ENCODE measurements at places on chromosomes 7 and 10.

DNA sequence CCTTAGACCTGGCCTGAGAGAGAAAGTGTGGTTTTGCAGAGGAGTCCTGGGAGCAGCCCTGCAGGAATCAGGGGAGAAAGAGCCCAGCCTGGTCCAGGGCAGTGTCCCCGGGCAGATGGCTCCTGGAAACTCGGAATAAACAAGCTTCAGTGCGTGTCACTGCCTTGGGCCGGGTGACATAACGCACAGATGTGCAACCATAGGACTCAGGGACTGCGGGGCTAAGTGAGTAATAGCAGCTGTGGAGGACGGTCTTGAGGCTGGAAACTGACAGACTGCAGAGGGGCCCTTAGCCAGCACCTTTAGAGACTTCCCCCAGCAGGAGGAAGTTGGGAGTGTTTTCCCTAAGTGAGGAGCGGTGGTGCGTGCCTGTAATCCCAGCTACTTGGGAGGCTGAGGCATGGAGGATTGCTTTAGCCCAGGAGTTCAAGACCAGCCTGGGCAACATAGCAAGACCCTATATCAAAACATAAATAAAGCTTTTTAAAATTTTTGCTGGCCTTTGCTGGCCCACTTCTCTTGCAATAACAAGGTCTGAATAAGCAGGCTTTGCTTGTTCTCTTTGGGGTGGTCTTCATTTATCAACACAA, 5.3 kb upstream of the CLIP2 start:
- H3K27ac ChIP-seq, result no peak overlapping the region
- no peaks in the 10 kb centered on the region for H3K27me3 ChIP-seq
- no peaks in the 10 kb centered on the region for H3K36me3 ChIP-seq
- no peak overlapping the region for H3K4me3 ChIP-seq

DNA sequence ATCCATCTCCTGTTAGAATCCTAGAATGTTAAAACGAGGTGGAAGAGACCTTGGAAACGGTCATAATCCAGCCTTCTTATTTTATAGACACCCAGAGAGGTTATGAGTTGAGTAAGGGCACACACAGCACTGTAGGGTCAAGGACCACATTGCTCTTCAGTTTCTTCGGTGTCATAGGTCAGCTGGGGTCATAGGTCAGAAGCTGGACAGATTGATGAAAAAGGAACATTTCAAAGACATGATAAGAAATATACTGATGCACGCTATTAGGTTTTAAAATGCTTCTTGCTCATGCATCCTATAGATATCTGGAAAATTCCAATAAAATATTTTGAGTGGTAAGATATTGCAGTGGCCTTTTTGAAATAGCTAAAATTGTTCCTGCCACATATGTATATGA, 60.0 kb upstream of the BMS1 start:
- H3K27ac ChIP-seq, result no peak overlapping the region
- H3K4me3 ChIP-seq, result no peak overlapping the region
- H3K4me1 ChIP-seq, result no peaks in the 10 kb centered on the region
- DNase-seq, result no peak
- H3K36me3 ChIP-seq, result no peaks in the 10 kb centered on the region

GRCh38 chr10:119133949-119134348, 30.0 kb downstream of the DENND10 start:
- peaks cover 8% of the 10 kb centered on the region for H3K36me3 ChIP-seq
- DNase-seq, result no peak
- H3K27ac ChIP-seq, result no peak overlapping the region
- no peaks in the 10 kb centered on the region for H3K4me1 ChIP-seq
- H3K4me3 ChIP-seq, result no peak overlapping the region

GRCh38 chr10:47335906-47336305, 12.3 kb upstream of the RBP3 start:
- H3K4me3 ChIP-seq, result no peak overlapping the region
- H3K36me3 ChIP-seq, result no peaks in the 10 kb centered on the region
- no peak for DNase-seq
- no peaks in the 10 kb centered on the region for H3K27me3 ChIP-seq
- H3K4me1 ChIP-seq, result no peaks in the 10 kb centered on the region

DNA sequence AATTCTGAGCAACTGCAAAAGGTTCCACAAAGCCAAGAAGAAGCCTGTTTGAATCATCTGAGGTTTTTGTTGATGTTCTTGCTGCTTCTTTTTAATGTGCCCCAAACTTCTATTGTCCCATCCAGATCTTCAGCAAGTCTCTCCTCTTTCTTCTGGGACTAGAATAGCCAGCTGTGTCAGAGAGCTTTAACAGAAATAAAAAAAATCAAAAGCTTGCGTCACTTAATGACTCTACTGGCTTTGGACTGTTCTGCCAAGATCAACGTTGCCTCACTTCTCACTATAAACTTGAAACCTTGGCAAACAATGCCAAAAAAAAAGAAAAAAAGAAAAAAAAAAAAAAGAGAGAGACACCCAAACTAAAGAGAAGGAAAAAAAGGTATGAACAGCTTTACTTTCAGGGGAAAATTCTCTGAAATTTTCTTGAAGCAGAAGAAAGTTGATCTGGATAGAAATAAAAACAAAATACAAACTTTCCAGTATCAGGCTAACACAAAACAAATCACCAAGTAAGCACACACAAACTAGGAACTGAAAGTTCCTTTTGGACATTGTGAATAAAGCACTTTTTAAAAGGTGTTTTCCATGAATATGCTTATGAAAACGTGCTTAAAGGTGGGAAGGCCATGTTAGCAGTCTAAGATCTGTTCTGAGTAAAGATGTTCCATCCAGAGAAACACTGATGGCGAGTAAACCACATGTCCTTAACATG, 14.8 kb downstream of the USP54 start:
- H3K27ac ChIP-seq, result no peak overlapping the region
- no peaks in the 10 kb centered on the region for H3K4me1 ChIP-seq
- H3K4me3 ChIP-seq, result no peak overlapping the region
- DNase-seq, result no peak
- no peaks in the 10 kb centered on the region for H3K36me3 ChIP-seq
- H3K27me3 ChIP-seq, result no peaks in the 10 kb centered on the region

GRCh38 chr10:94361171-94361794, 1.5 kb downstream of the NOC3L start:
- no peak overlapping the region for H3K4me3 ChIP-seq
- H3K27me3 ChIP-seq, result no peaks in the 10 kb centered on the region
- no peaks in the 10 kb centered on the region for H3K36me3 ChIP-seq
- DNase-seq, result no peak
- H3K27ac ChIP-seq, result no peak overlapping the region

- H3K27me3 ChIP-seq, result no peaks in the 10 kb centered on the region
- DNase-seq, result no peak
- no peaks in the 10 kb centered on the region for H3K36me3 ChIP-seq
- no peak overlapping the region for H3K27ac ChIP-seq
Measured at GRCh38 chr7:7909376-7909775, 59.2 kb upstream of the GLCCI1 start.

DNA sequence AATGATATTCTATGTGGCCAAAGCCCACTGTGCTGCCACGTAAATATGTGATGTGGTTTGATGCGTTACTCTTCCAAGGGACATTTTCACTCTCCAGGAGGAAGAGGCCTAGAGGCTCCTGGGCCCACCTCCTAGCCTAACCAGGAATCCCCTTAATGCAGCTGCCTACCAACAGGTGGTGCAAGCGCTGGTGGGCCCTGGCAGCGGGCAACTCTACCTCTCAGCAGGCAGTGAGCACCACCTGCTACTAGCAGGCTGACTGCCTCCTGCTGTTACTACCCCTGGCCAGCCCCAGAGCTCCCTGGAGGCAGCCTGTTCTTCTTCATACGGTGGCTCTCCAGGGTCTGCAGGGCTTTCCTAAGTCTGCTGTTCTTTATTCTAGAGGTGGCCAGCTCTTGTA, 62.8 kb downstream of the CDH23 start:
- no peak overlapping the region for H3K27ac ChIP-seq
- no peaks in the 10 kb centered on the region for H3K27me3 ChIP-seq
- no peak overlapping the region for H3K4me3 ChIP-seq
- DNase-seq, result no peak
- H3K36me3 ChIP-seq, result no peaks in the 10 kb centered on the region

GRCh38 chr10:77718957-77719356, 81.3 kb upstream of the KCNMA1 start:
- no peaks in the 10 kb centered on the region for H3K36me3 ChIP-seq
- H3K4me1 ChIP-seq, result no peaks in the 10 kb centered on the region
- no peak for DNase-seq
- H3K27ac ChIP-seq, result no peak overlapping the region
- H3K4me3 ChIP-seq, result no peak overlapping the region
- H3K27me3 ChIP-seq, result no peaks in the 10 kb centered on the region

DNA sequence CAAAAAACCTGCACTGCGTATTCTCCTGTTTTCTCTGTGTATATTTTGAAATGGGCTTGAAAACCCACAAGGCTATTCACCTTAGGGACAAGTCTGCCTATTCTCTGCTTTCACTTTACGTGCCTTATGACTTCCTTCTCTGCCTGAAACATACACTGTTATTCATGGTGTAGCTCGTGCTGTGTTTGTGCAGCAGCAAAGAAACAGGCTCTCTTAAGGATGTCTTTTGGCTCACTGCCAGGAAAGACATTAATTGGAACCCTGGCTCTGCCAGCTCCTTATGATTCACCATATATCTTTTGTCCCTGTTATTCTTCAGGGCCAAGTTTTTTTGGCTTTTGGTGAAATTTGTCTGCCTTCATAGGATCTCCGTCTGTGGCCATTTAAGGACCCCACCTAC, 92.4 kb downstream of the TMEM106B start:
- H3K27me3 ChIP-seq, result no peaks in the 10 kb centered on the region
- H3K36me3 ChIP-seq, result no peaks in the 10 kb centered on the region
- no peak overlapping the region for H3K27ac ChIP-seq
- H3K4me1 ChIP-seq, result no peaks in the 10 kb centered on the region

GRCh38 chr7:119348491-119348890, 924.5 kb upstream of the KCND2 start:
- no peaks in the 10 kb centered on the region for H3K36me3 ChIP-seq
- H3K4me3 ChIP-seq, result no peak overlapping the region
- no peaks in the 10 kb centered on the region for H3K27me3 ChIP-seq
- H3K4me1 ChIP-seq, result no peaks in the 10 kb centered on the region

DNA sequence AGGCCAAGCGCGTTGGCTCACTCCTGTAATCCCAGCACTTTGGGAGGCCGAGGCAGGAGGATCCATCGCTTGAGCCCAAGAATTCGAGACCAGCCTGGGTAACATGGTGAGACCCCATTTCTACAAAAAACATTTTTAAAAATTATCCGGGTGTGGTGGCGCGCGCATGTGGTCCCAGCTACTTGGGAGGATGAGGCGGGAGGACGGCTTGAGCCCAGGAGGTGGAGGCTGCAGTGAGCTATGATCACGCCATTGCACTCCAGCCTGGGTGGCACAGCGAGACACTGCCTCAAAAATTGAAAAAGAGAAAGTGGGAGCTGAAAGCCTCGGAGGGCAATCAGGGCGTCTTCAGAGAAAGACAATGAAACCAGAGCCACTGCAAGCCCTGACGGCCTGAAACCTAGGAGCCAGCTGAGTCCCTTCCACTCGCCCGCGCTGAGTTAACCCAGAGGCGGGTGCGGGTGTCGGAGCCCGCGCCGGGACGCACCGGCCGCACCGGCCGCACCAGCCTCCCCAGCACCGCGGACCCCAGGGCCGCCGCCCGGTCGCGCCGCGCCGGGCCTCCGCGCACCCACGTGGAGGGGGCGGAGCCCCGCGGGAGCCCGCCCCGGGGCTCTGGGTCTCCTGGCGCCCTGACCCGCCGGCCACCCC, 22.4 kb downstream of the ZFAND2A start:
- H3K27me3 ChIP-seq, result no peaks in the 10 kb centered on the region
- no peak overlapping the region for H3K27ac ChIP-seq
- peak; percentile 18 for DNase-seq
- peak overlapping the region; percentile 84 for H3K4me3 ChIP-seq

DNA sequence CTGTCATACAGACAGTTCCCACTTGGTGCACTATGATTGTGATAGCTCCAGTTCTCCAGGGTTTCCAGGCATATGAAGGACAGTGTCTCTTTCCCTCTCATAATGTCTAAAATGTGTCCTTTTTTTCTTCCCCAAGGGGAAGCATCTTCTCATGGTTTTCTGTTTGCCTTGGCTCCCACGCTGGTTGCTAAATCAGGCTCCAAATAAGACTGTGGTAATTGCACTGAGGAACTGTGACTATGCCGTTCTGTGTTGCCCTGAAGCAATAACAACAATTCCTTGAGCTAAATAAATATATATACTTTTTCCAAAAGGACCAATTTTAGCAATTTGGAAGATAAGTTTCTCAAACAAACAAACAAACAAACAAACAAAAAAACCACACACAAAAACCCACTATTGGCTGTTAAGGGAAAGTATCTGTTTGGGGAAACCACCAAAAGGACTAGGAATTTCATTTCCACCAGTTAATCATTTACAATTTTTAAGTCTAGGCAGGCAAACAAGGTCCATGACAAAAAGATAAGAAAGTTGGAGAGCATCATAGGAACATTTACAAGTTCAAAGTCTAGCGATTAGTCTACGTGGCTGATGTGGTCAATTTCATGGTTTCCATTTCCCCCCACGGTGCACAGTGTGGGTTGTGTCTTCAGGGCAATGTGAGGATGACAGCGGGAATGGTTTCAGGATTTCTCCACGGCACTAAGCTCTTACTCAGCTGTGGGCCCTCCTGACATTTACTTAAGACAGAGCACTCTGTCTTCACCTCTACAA, 62.4 kb downstream of the THNSL1 start:
- DNase-seq, result no peak
- H3K4me3 ChIP-seq, result no peak overlapping the region
- H3K27me3 ChIP-seq, result no peaks in the 10 kb centered on the region
- no peaks in the 10 kb centered on the region for H3K36me3 ChIP-seq
- H3K4me1 ChIP-seq, result no peaks in the 10 kb centered on the region
- no peak overlapping the region for H3K27ac ChIP-seq

Measured in mesendoderm (in vitro differentiated cells).